ENCODE measurements at places on chromosomes 4 and X.

GRCh38 chrX:132668178-132668577 lies 179.3 kb upstream of the MBNL3 start:
- DNase-seq: no peak

GRCh38 chr4:17511509-17511949 lies 361 bp downstream of the QDPR start:
- DNase-seq: no peak

- DNase-seq: no peak
These were observed 37.9 kb upstream of the FSTL5 start for GRCh38 chr4:162201673-162202072.

DNA sequence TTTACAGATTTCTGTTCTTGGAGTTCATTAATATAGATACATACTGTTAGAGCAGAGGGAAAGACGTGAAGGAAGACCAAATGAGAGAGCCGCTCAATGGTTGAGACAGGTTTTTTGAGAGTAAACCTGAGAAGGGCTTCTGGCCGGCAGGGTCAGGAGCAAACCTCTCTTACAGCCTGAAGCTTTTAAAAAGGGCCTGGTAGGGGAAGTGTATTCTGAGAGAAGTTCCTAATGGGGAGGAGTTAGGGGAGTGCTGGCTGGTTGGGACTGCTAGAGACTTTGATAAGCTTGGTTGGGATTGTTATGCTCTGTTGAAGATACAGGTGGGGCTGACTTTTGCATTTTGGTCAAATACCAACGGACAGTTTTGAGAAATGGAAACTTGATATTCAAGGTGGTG lies 186.8 kb upstream of the PABPC4L start:
- DNase-seq: no peak

DNA sequence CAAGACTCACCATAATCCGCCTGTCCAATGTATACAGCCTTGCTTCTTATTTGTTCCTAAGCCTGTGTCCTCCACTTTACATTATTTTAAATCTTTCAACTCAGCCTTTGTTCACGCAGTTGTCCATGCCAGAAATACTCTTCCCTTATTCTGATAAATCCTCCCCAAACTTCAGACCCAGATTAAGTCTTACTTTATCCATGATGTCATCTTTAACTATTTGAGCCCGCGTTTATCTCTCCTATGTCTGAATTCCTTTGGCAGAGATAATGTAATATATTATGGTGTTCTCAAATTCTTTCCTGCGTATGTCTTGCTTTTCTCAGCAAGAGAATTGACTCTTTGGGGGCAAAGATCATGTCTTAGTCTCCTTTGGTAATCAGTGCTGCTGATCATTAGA lies 129.6 kb downstream of the LUZP4 start:
- DNase-seq: no peak

DNA sequence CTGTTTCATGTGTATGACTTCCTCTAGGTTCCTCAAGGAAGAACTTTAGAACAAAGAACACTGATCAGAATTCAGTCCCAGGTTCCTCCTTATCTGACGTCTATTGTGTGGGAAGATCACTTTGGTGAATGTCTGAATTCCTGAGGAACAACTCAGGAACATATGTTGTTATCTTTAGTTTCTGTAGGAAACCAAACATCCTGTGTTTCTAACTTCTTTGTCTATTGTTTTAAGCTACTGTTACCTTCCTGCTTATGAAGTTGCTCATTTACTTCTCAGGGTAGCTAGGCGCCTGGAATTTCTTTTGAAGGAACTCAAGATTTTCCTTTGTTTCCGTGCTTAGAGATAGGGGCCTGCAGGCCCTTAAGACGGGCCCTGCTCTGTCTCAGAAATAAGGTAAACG lies 46.2 kb downstream of the MAGEB5 start:
- no peak for DNase-seq
